ENCODE measurements at places on chromosomes 16 and 17.

DNA sequence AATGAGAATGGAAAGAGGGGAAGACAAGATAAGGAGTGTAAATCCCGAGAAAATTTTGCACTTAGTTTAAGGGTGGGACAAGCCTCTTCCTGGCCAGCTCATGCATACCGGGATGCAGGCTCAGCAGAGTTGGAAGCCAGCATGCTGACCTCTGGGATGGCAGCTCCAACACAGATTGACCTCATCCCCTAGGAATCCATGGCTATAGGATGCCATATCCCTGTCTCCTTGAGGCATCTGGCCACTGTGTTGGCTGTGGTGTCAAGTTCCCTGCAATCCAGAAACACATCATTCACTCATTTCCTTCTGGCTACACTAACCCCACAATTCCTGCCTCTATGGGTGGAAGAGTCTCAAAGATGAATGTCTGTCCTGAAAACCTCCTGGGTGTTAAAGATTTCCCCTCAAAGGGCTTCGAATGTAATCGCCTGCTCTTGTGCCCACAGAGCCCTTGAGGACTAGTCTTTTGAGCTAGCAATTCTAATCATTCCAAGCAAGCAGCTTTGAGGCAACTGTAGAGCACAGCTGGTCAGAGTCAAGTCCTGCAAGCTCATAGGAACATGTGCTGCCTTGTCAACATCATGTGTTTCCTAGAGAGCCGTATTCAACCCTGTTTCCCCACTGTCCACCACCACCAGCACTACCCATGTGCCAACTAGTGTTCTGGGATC is 141.4 kb downstream of the PMP22 start:
- DNase-seq = no peak

- no peak for DNase-seq
Measured at GRCh38 chr16:83602761-83603722, 204.7 kb upstream of the HSBP1 start.

DNA sequence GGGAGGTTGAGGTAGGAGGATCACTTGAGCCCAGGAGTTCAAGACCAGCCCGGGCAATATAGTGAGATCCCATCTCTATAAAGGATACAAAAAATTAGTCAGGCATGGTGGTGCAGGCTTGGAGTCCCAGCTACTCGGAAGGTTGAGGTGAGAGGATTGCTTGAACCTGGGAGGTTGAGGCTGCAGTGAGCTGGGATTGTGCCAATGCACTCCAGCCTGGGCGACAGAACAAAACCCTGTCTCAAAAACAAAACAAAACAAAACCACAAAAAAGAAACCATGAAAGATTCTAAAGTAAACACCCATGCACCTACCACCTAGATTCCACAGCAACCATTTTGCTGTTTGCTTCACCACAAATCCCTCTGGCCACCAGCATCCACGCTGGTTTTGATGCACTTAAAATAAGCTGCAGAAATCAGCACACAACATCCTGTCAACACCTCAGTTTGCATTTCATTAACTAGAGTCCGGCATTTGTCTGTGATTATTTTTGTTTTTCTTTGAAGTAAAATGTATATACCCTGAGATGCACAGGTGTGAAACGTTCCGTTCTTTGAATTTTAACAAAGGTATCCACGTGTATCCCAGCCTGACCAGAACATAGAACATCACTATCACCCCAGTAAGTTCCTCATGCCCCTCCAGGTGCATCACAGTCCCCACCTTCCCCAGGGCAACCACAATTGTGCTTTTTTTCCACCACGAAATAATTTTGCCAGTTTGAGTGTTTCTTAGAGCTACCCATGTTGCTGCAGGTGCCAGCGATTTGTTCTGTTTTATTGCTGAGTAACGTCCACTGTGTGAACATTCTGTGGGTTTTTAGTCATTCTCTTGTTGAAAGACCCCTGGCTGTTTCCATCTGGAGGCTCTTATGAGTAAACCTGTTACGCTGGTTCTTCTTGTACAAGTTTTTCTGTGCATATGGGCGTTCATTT is 191.5 kb downstream of the SEC14L1 start:
- DNase-seq = no peak

DNA sequence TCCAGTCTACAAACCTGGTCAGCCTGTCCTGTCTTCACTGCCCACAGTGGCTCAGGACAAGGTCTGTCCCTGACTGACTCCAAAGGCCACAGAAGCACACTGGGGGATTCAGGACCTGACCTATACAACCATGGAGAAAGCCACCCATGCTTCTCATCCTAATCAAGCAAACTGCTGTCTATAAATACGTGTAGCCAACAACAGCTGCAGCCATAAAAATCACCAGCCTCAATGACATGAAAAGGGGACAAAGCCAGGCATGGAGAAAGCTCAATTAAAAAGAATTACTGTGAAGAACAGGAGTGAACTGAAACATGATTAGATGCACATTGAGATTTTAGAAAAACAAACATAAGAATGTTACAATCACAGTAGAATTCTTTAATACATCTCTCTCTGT is 170.1 kb downstream of the CDK5R1 start:
- DNase-seq = no peak

- DNase-seq = no peak
Measured at GRCh38 chr16:1858189-1858865, 13.6 kb downstream of the MEIOB start.

- DNase-seq = peak; percentile 84
Measured at GRCh38 chr17:40314584-40314956, 5.6 kb downstream of the RARA start.

GRCh38 chr17:30103921-30104320 is 12.7 kb upstream of the NSRP1 start:
- DNase-seq = no peak

- no peak for DNase-seq
Measured at GRCh38 chr16:30760577-30761426, 1.1 kb downstream of the CFAP119 start.

GRCh38 chr17:78563189-78564145 is 13.7 kb downstream of the DNAH17 start:
- DNase-seq = no peak

GRCh38 chr17:49926886-49927285 is 42.1 kb upstream of the DLX4 start:
- DNase-seq = no peak

- no peak for DNase-seq
Measured at GRCh38 chr16:88934066-88934667, 42.8 kb downstream of the CBFA2T3 start.

DNA sequence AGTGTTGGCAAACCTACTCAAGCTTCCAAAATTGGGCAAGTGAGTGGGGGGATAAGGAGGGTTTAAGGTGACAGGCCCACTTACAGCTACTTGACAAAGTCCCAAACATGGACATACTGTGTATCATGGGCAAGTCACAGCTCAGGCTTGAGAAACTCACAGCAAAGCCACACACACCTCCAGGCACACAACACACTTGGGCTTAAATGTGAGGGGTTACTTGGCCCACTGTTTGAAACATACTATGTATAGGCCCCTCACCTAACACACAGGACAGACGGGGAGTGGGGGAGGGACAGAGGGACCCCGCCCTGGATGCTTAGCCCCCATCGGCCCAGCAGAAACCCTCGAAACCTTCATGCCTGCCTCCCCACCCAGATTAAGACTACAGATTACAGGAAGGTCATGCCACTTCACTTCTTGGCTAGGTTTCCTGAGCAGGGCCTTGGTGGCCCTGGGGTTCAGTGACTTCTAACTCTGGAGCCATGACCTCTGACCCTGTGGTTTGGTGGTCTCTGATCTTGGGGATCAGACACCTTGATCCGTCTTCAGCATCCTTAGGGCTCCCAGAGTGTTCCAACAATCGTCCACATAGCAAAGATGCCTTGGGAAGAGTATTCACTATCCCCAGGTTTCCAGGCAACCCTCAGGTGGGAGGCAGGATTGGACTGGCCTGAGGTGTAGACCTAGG is 2.3 kb upstream of the SAMD14 start:
- DNase-seq = no peak

DNA sequence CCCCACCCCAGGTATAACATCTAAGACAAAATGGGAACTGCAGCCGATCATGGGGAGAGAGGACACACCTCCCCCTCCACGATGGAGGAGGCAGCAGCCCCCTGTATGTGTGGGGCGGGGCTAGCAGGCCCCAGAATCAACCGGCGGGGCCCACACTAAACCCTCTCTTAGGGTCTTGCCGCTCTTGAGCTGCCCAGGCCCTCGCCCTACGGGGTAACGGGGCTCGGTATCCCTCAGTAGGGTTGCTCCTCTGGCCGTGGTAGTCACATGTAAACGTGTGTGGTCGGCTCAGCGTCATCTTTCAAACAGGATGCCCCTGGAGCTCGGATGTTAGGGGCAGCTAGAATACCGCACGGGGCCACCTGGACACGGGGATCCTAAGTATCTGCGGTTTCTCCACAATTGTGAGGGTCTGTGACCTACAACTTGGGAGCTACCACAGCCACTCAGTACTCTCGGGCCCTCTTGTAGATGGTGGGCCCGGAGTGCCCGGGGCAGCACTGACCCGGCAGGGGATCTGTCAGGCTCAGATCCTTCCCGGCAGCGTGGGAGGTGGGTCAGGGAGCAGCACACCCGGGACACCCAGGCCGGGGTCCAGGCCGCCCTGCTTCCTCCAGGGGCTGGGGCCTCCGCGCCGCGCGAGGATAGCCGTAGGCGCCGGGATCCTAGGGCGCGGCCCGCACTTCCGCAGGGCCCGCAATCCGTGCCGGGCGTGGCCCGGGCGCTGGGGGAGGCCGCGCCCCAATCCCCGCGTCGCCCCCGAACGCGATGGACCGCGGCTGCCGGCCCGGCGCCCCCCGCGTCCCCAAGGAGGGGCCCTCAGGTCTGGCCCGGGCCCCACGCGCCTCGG is 781 bp downstream of the ARHGDIA start:
- peak; percentile 19 for DNase-seq

- DNase-seq = no peak
Measured at GRCh38 chr17:19897903-19898302, 30.2 kb upstream of the ULK2 start.

DNA sequence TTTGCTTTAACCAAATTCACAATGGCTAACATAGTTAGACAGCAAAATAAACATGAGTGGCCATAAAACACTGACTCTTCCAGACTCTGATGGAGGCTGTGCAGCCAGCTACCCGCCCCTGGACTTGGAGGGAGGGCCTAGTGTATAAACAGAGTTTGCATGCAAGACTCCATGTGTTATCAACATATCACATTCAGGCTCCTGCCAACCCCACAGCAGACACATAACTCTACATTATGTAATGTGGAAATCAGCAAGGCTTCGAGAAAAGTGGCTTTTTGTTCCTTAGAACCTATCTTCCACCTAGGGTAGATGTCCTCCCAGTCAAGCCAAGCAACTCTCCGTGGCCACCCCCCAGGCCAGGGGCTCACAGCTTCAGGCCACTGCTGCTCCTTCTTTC is 19.3 kb upstream of the SOX9 start:
- DNase-seq = no peak

DNA sequence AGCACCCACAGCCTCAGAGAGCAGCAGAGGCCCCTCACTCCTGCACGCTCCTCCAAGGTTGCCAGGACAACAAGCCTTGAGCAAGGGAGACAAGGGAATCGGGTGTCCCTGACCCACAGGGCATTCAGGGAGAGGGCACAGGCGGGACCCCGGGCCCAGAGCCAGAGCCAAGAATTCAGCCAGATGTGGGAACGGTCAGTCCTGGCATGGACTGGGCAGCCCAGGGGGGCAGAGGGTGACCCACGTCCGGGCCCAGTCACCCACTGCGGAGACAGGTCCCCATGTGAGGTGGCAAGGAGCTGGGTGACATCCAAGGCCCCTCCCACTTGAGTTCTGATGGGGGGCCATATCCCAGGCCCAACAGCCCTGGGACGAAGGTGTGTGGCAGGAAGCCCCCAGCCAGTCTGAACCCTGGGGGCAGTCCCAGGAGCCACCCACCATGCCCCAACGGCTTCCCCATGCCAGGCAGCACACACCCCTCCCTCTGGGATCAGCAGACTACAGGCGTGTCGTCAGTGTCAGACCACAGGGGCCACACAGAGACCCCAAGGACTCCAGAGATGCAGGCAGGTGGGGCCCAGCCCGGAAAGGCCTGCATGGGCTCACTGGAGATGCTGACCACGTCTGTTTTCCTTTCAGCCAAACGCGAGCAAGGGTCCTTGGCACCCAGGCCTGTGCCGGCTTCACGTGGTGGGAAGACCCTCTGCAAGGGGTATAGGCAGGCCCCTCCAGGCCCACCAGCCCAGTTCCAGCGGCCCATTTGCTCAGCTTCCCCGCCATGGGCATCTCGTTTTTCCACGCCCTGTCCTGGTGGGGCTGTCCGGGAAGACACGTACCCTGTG is 23.0 kb downstream of the USP6 start:
- no peak for DNase-seq

- DNase-seq = no peak
Measured at GRCh38 chr17:79485419-79485985, 125.3 kb downstream of the RBFOX3 start.

DNA sequence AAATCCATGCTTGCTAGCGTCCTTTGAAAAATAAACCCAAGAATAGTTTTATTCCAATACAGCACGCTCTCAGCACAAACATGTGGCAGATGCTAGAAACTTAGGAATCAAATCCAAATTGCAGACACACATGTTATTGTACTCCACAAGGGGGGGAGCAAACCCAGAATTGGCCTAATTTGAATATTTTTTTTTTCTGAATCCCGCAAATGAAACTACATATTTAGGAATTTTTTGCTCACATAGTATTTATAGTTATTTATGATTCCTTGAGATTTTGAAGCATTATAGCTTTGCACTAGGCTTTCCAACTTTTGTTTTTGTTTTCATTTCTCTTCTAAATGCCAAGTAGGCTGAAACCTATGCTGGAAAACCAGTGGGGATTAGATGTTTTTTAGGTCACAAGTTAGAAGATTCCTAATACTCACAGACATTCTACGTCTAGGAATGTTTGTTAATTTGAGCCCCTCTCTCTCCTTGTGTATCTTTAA is 59.3 kb upstream of the CDH11 start:
- DNase-seq = no peak

- DNase-seq = no peak
Measured at GRCh38 chr16:68658974-68659360, 13.9 kb downstream of the CDH3 start.

DNA sequence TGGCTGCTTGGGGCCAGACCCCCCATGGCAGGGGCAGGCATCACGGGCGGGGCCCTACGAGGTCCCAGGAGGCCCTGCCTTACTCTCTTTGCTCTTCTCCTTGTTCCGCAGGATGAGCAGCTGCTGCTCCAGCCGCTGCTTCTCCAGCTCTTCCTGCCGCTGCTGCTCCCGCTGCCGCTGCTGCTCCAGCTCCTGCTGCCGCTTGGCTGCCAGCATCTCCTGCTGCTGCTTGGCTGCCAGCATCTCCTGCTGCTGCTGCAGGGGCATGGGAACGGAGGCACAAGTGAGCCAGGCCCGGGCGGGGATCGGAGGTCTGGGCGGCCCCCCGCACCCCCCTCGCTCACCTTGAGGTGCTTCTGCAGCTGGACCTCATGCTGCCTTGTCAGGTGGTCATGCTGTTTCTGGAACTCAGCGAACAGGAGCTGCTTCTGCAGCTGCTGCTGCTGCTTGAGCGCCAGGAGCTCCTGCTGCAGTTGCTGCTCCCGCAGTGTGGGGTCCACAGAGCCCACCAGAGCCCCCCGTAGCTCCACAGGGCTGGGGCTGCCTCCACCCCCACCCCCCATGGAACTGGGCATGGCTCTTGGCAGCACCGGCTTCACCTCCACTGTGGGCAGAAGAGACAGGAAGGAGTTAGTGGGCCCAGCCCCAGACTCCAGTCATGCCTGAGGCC is 22.8 kb downstream of the G6PC3 start:
- no peak for DNase-seq

- no peak for DNase-seq
Measured at GRCh38 chr17:1612400-1612799, 16.2 kb downstream of the SLC43A2 start.

- no peak for DNase-seq
Measured at GRCh38 chr17:8532021-8532420, 96.3 kb downstream of the NDEL1 start.

GRCh38 chr17:2195729-2196128 is 107.9 kb downstream of the SMG6 start:
- no peak for DNase-seq

Measured in effector CD4-positive, alpha-beta T cell (primary cell).